ENCODE measurements at places on chromosomes 1 and 21.
A peak's percentile ranks its signal among the peaks of the same experiment; 100 is the strongest.

DNA sequence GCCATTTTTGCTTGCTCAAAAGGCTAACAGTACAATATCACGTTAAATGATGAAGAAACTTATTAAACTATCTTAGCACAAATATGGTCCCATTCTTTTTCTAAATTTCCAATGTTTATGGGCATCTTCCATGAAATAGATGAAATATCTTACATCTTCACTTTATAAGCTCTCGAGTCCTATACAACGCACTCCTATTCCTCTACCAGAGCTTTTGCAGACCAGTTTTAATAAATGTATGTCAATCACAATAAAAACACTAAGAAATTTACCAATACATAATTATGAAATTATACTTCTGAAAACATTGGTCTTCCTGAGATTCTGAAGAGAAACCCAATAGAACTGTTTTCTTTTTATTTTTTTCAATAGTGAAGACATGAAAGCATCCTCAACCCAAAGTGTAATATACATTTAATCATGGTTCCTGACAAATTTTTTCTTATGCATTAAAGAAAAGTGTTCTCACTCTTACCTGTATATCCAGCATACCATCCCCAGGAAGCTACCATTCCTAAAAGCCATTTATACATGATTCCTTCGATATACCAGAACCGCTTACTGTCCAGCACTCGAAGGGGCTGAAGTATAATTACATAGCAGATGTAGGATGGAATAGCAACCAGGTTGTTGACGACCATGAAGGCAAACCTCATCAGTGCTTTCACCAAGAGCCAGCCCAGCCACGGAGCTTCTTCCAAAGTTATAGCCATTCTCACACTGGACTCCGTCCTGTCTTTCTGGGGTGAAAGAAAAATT, 1.8 kb downstream of the LPGAT1 start:
- DNase-seq = no peak

GRCh38 chr1:34924759-34925555, 4.5 kb downstream of the DLGAP3 start:
- peak; percentile 71 for DNase-seq

- no peak for DNase-seq
Measured at GRCh38 chr21:32733356-32733755, 5.5 kb upstream of the SYNJ1 start.

GRCh38 chr1:22031214-22031962, 21.1 kb upstream of the CDC42 start:
- no peak for DNase-seq
